CD8-positive, alpha-beta memory T cell (primary cell): ENCODE measurements at places on chromosomes 12 and 14. TPM values are rescaled to one million over a fixed set of nuclear protein-coding genes. Genes with fewer than 3 reads are reported as not detected.

DNA sequence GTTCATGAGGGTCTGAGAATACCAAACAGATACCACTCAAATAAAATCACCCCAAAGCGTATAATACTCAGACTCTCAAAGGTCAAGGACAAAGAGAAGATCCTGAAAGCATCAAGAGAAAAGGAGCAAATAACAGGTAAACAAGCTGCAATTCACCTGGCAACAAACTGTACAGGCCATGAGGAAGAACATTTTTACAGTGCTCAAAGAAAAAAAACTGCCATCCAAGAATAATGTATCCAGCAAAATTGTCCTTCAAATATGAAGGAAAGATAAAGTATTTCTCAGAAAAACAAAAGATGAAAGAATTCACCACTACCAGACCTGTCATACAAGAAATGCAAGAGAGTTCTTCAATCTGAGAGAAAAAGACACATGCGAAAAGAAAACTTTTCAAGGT lies 206.4 kb downstream of the PTPRO start:
- H3K4me1 ChIP-seq: peaks cover 13% of the 10 kb centered on the region
- no peak overlapping the region for H3K27ac ChIP-seq
- H3K36me3 ChIP-seq: no peaks in the 10 kb centered on the region

- H3K27me3 ChIP-seq: no peaks in the 10 kb centered on the region
- peaks cover 6% of the 10 kb centered on the region for H3K36me3 ChIP-seq
- no peak for DNase-seq
- H3K4me3 ChIP-seq: no peak overlapping the region
Measured at GRCh38 chr12:64713376-64713775, 45.8 kb downstream of the GNS start.

Gene DYNLL1
- 288 TPM for total RNA-seq

Gene AKAP3
- 2.0 TPM for total RNA-seq

GRCh38 chr14:91241863-91242262 lies 2.6 kb downstream of the GPR68 start:
- H3K36me3 ChIP-seq: peaks cover 6% of the 10 kb centered on the region
- no peaks in the 10 kb centered on the region for H3K27me3 ChIP-seq
- DNase-seq: no peak
- peak overlapping the region; percentile 57 for H3K27ac ChIP-seq

GRCh38 chr12:80325167-80325959 lies 118.7 kb upstream of the PTPRQ start:
- H3K27me3 ChIP-seq: no peaks in the 10 kb centered on the region
- H3K27ac ChIP-seq: no peak overlapping the region
- H3K36me3 ChIP-seq: no peaks in the 10 kb centered on the region
- no peaks in the 10 kb centered on the region for H3K4me1 ChIP-seq

- no peak overlapping the region for H3K27ac ChIP-seq
- H3K36me3 ChIP-seq: no peaks in the 10 kb centered on the region
- no peak for DNase-seq
- no peaks in the 10 kb centered on the region for H3K4me1 ChIP-seq
- H3K27me3 ChIP-seq: no peaks in the 10 kb centered on the region
Measured at GRCh38 chr14:22796087-22796707, 19.0 kb downstream of the SLC7A7 start.

DNA sequence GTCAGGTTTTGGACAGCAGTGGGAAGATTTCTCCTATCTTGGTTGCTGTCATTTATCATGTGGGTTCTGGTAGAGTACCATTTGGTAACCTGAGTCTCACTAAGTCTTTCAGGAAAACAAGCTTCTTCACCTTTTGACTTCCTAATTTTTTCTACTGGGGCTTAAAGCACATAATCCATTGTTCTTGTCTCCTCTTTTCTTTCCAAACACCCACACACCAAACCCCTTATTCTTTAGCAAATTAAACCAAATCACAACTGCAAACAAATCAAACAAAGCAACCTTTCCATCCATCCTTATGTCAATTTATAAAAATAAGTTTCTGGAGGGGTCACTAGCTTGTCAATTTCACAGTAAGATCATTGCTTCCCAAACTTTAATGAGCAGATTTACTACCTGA lies 84.1 kb downstream of the ATP23 start:
- no peak for DNase-seq
- no peak overlapping the region for H3K27ac ChIP-seq
- H3K4me3 ChIP-seq: no peak overlapping the region
- no peaks in the 10 kb centered on the region for H3K36me3 ChIP-seq

GRCh38 chr14:67377916-67378315 lies 17.8 kb downstream of the EIF2S1 start:
- no peak for DNase-seq
- no peak overlapping the region for H3K4me3 ChIP-seq
- H3K27ac ChIP-seq: no peak overlapping the region

Gene AKAP6
- total RNA-seq: 1.5 TPM

DNA sequence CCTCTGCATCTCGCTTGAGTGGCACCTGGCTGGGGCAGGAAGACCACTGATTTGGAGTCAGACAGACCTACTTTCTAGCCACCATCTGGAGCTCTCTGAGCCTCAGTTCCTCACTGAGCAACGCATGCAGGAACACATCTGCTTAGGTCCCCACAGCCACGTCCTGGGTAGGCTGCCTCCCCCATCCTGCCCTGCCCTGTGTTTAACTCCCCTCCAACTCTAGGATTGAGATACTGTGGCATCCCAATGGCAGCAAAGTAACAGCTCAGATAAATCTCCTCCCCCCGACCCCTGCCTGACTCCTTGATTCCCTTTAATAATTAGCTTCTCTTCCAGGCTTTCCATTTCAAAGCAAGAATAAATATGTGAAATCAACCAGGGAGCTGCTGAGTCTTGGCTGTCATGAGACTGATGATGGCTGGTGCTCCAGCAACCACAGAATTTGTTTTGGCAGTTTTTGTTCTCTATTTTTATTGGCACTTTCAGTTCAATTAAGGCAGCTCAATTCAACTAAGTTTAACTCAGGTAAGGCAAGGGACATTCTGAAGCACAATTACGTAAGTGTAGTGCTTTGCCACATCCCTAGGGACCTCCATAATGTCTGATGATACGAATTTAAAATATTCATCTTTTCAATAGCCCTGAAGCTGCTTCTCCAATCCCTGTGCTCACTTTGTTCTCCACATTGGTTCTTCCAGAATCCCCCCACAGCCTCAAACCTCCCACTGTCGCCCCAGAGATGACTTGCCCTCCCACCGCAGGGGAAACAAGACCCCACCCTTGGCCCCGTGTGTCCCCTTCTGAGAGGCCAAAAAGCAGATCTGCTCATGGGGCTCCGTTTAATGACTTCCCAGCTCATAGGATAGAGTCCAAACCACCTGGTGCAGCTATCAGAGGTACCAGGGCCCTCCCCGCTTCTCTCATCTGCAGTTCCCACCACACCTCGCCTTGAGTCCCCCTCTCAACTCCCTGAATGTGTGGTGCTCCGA lies 58.2 kb downstream of the ESR2 start:
- H3K27me3 ChIP-seq: no peaks in the 10 kb centered on the region
- H3K4me3 ChIP-seq: no peak overlapping the region

Gene SIRT4
- 1.9 TPM for total RNA-seq

Gene CACNA2D4
- total RNA-seq: 6.5 TPM

Gene RPS6KL1
- total RNA-seq: 4.8 TPM

DNA sequence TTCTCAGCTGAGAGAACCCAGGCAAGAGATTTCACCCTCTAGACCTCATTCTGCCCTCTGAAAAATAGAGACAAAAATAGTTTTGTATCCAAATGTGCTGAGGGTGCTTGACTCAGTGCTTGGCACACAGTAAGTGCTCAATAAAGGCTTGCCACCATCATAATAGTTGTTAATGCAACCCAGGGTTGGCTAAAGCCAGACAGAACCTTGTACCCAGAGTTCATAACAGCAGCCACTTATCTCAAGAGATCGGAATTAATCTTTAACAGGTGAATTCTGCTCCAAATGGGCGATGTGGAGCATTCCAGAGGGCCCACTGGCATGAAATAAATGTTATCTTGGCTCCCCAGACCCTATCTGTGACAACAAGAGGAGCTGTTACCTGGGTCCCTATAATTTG lies 2.9 kb downstream of the TRPV4 start:
- DNase-seq: no peak
- H3K36me3 ChIP-seq: no peaks in the 10 kb centered on the region
- peaks cover 5% of the 10 kb centered on the region for H3K27me3 ChIP-seq
- H3K4me3 ChIP-seq: no peak overlapping the region

- H3K27ac ChIP-seq: no peak overlapping the region
- H3K27me3 ChIP-seq: no peaks in the 10 kb centered on the region
- H3K4me1 ChIP-seq: no peaks in the 10 kb centered on the region
- no peak overlapping the region for H3K4me3 ChIP-seq
Measured at GRCh38 chr12:106342397-106343213, 14.9 kb upstream of the POLR3B start.

- no peaks in the 10 kb centered on the region for H3K27me3 ChIP-seq
- DNase-seq: no peak
- no peak overlapping the region for H3K4me3 ChIP-seq
Measured at GRCh38 chr12:125329239-125330102, 264.2 kb downstream of the AACS start.

Gene ZC2HC1C
- total RNA-seq: 0.81 TPM

Gene PHLDA1
- 43.4 TPM for total RNA-seq

- H3K36me3 ChIP-seq: no peaks in the 10 kb centered on the region
- DNase-seq: no peak
- H3K27ac ChIP-seq: no peak overlapping the region
- H3K4me1 ChIP-seq: no peaks in the 10 kb centered on the region
Measured at GRCh38 chr14:75960231-75960630, 21.6 kb downstream of the TGFB3 start.

DNA sequence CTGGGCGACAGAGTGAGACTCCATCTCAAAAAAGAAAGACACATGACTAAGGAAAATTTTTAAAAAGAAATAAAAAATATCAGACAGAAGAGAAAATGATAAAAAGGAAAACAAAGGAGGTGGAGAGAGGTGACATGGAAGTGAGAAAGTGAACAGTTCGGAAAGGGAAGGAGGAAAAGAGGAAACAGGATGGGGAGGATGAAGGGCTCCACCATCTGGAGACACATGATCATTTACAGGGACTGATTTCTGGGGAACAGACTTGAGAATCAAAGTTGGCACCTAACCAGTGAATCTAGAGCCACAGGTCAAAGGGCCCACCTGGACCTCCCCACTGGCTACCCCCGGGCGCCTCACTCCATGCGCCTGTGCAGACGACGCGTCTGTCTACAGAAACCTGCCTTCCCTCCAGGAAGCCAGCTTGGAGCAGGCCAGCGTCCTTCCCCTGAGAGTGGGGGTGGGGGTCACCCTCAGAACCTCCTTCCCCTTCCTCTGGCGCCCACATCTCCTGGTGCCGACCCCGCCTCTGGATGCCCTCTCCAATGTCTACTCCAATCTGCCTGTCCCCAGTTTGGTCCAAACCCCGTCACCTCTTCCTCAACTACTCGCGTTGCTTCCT lies 60.5 kb downstream of the AMN start:
- H3K4me1 ChIP-seq: no peaks in the 10 kb centered on the region
- no peaks in the 10 kb centered on the region for H3K27me3 ChIP-seq
- no peak overlapping the region for H3K4me3 ChIP-seq
- DNase-seq: no peak

Gene DDX23
- total RNA-seq: 148 TPM

GRCh38 chr14:94396628-94397225 lies 8.3 kb upstream of the SERPINA1 start:
- DNase-seq: no peak
- no peak overlapping the region for H3K4me3 ChIP-seq
- H3K4me1 ChIP-seq: no peaks in the 10 kb centered on the region
- H3K36me3 ChIP-seq: no peaks in the 10 kb centered on the region
- H3K27me3 ChIP-seq: no peaks in the 10 kb centered on the region

DNA sequence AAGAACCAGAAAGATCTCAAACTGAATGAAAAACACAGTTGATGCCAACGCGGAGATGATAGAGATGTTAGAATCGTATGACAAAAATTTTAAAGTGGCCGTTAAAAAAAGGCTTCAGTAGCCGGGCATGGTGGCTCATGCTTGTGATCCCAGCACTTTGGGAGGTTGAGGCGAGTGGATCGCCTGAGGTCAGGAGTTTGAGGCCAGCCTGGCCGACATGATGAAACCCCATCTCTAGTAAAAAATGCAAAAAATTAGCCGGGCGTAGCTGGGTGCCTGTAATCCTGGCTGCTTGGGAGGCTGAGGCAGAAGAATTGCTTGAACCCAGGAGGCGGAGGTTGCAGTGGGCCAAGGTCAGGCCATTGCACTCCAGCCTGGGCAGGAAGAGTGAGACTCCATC lies 5.4 kb upstream of the ACVRL1 start:
- no peak overlapping the region for H3K27ac ChIP-seq
- no peaks in the 10 kb centered on the region for H3K4me1 ChIP-seq
- no peak overlapping the region for H3K4me3 ChIP-seq
- H3K36me3 ChIP-seq: no peaks in the 10 kb centered on the region

Gene ASIC1
- 6.4 TPM for total RNA-seq

DNA sequence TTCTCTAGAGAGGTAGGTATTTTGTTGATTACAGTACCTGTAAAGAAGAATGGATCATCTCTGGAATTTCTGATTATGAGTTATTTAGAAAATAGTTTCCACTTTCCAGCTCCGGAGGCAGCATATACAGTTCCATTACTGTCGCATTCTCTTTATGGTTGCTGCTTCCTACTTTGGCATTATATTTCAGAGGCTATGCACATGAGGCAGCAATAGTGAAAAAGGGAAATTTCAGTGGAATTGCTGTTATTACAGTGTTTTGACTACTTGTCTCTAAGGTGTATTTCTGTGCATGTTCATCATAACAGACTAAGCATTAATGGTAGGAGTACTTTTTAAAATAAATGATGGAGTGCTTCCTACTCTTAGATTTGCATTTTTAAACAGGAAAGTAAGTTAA lies 10.2 kb downstream of the GNG2 start:
- no peak for DNase-seq
- H3K27ac ChIP-seq: no peak overlapping the region
- no peaks in the 10 kb centered on the region for H3K27me3 ChIP-seq

- no peaks in the 10 kb centered on the region for H3K27me3 ChIP-seq
- no peak overlapping the region for H3K4me3 ChIP-seq
- no peaks in the 10 kb centered on the region for H3K36me3 ChIP-seq
- no peaks in the 10 kb centered on the region for H3K4me1 ChIP-seq
- H3K27ac ChIP-seq: no peak overlapping the region
- no peak for DNase-seq
Measured at GRCh38 chr12:97513950-97514349, 51.3 kb downstream of the RMST start.

DNA sequence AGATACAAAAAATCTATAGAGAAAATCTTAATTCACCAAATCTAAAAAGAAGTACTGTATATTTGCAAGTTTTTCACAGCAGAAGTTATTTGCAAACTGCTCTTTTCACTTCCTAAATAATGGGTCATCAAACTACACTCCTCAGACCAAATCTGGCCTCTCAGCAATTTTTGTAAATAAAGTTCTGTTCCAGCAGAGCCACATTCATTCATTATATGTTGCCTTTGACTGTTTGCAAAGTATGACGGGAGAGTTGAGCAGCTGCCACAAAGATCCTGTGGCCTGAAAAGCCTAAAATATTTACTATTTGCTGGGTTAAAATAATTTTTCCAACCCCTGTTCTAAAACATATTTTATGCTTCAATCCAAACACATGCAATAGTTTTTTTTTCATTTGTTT lies 1222.3 kb upstream of the SEL1L start:
- no peak overlapping the region for H3K27ac ChIP-seq
- no peak for DNase-seq
- no peaks in the 10 kb centered on the region for H3K36me3 ChIP-seq
- no peaks in the 10 kb centered on the region for H3K4me1 ChIP-seq
